ENCODE measurements at places on chromosomes 13 and 19. TPM values are rescaled to one million over a fixed set of nuclear protein-coding genes. Genes with fewer than 3 reads are reported as not detected.
A peak's percentile ranks its signal among the peaks of the same experiment; 100 is the strongest.

The NBEA gene
- total RNA-seq: 4.7 TPM

The CYP2A7 gene
- not detected for total RNA-seq

The SH2D3A gene
- total RNA-seq: not detected

The CACNA1A gene
- total RNA-seq: not detected

The LRP3 gene
- 32.0 TPM for total RNA-seq

The ZNF443 gene
- total RNA-seq: 10.8 TPM

The ADPRHL1 gene
- 2.2 TPM for total RNA-seq

The CCDC122 gene
- total RNA-seq: 2.5 TPM

The ZNF256 gene
- total RNA-seq: 11.5 TPM

The NPAS1 gene
- total RNA-seq: not detected

The SHISA7 gene
- not detected for total RNA-seq

DNA sequence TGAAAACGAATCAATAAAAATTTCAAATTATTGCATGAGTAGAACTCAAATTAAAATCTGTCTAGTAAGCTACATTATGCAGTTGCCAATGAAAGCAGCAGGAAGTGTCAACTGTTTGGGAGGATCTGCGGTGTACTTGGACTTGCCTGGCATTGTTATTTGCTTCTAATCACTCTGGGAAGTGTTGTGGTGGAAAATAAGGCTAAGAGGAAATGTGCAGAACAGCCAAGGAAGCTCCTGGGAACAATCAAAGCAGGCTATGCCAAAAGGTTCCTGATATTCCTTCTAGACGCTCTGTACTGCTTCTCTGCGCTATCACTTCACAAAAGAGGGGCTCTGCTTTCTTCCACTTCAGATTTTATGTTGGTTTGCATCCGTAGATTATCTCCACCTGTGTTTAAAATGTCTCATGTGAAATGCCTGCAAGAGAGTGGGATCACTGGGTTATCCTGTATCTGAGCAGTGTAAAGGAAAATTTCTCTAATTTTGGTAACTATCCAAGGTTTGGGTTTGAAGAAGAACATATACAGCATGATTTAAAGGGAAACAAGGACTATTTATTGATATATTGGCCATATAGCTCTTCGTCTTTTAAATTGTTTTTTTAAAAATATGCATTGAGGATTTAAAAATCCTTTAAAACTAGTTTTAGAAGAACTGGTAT lies 182.7 kb upstream of the CSNK1A1L start:
- H3K27me3 ChIP-seq: 0 out of 2 replicates have a peak, but pooled peaks cover 2% of the 10 kb centered on the region
- DNase-seq: no peak
- H3K4me3 ChIP-seq: no peak overlapping the region

GRCh38 chr19:623974-624373 lies 9.4 kb downstream of the POLRMT start:
- no peak for DNase-seq
- H3K36me3 ChIP-seq: peaks cover 32% of the 10 kb centered on the region
- H3K27ac ChIP-seq: no peak overlapping the region
- H3K4me3 ChIP-seq: no peak overlapping the region

DNA sequence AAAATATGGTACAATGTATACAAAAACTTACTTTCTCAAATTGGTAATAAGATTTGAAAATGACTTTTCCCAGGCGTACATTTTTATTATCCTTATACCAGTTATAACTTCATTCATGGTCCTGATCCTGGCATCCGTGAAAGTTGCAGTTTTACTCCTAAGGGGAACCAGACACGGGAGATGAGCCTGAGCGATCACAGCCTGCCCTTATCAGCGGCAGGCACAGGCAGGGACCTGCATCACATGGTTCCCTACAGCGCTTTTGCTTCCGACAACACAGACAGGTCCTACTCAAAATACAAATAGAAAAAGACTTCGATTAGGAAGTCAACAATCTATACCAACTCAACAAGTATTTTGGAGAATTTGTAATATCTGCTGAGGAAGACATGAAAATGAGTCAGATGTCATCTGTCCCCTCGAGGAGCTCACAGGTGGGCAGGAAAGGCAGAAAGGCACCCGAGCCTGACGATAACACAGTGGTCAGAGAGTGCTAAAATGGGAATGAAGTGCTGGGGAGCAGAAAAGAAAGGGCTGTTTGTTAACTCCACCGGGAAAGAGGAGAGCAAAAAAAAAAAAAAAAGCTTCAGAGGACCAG lies 93.4 kb downstream of the ABCC4 start:
- H3K4me1 ChIP-seq: no peaks in the 10 kb centered on the region
- no peak overlapping the region for H3K27ac ChIP-seq
- no peak for DNase-seq

DNA sequence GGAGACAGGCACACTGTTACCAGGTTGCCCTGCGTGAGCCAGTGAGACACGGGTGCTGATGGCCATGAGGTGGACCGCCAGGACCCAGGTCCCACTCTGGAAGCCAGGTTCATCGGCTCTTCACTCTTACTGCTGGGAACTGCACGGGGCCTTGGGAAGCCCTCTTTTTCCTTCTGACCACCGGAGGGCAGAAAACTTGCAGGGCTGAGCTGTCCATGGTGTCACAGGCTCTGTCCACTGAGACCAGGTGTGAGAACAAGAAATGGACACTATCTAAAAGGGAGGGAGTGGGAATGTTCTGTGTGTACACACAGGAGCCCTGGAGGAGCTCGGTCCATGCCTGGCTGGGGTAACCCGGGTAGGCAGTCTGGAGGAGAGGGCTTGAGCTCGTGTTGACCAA lies 93.4 kb downstream of the UQCRFS1 start:
- H3K27ac ChIP-seq: no peak overlapping the region
- no peak overlapping the region for H3K4me3 ChIP-seq
- 0 out of 2 replicates have a peak, but pooled peaks cover 4% of the 10 kb centered on the region for H3K27me3 ChIP-seq
- no peaks in the 10 kb centered on the region for H3K36me3 ChIP-seq

DNA sequence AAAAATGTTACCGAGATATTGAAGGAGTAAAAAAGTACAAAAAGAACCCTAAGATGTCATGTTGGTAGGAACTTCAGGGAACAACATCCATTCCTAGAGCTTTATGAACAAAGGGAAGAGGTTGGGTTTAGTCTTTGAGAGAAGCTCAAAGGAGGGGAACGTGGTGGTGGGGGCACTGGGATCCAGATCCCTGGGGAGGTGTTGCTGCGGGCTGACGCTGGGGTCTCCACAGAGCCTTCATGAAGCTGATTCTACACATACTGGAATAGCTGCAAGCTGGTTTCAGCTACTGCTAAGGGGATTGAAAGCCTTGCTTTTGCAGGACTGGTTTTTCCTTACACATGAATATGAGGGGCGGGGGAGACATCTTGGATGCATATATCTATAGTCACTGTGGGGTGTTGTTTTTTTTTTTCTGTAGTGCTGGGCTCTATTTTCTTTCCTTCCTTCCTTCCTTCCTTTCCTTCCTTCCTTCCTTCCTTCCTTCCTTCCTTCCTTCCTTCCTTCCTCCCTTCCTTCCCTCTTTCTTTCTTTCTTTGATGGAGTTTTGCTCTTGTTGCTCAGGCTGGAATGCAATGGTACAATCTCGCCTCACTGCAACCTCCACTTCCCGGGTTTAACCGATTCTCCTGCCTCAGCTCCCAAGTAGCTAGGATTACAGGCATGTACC lies 6.5 kb upstream of the MZF1 start:
- no peaks in the 10 kb centered on the region for H3K27me3 ChIP-seq
- DNase-seq: no peak
- H3K4me1 ChIP-seq: 0 out of 2 replicates have a peak, but pooled peaks cover under 1% of the 10 kb centered on the region
- H3K27ac ChIP-seq: no peak overlapping the region
- H3K4me3 ChIP-seq: no peak overlapping the region

GRCh38 chr19:56841193-56841543 lies 642 bp upstream of the PEG3 start:
- H3K4me3 ChIP-seq: peak overlapping the region; percentile 79
- H3K4me1 ChIP-seq: peaks cover 4% of the 10 kb centered on the region
- H3K36me3 ChIP-seq: peaks cover 2% of the 10 kb centered on the region
- DNase-seq: peak; percentile 72
- H3K27me3 ChIP-seq: no peaks in the 10 kb centered on the region

DNA sequence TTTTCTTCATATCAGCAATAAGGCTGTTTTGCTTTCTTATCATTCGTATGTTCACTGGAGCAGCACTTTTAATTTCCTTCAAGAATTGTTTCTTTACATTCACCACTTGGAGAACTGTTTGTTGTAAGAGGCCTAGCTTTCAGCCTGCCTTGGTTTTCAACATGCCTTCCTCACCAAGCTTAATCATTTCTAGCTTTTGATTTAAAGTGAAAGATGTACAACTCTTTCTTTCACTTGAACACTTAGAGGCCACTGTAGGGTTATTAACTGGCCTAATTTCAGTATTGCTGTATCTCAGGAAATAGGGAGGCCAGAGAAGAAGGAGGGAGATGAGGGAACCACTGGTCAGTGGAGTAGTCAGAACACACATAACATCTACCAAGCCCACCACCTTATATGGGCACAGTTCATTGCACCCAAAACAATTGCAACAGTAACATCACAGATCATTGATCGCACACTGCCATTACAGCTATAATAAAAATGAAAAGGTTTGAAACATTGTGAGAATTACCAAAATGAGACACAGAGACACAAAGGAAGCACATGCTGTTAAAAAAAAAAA lies 181.4 kb upstream of the TUBA3C start:
- no peak overlapping the region for H3K4me3 ChIP-seq
- no peaks in the 10 kb centered on the region for H3K27me3 ChIP-seq
- no peaks in the 10 kb centered on the region for H3K36me3 ChIP-seq
- no peak overlapping the region for H3K27ac ChIP-seq

DNA sequence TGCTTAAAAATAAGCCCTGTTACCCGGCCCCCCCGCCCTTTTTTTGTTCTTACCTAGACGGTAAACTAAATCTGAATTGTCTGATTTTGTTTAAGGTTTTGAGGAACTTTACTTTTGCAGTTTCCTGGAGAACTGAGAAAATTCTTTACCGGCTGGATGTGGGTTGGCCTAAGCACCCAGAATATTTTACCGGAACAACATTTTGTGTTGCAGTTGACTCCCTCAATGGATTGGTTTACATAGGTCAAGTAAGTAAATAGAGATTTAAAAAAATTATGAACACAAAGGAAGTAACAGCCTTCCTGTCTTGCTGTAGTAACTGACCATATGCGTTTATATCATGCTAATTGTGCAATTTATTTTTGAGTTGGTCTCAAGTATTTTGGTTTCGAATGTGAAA lies 785 bp downstream of the NHLRC3 start:
- peak overlapping the region; percentile 83 for H3K4me3 ChIP-seq
- H3K27me3 ChIP-seq: no peaks in the 10 kb centered on the region
- peaks cover 4% of the 10 kb centered on the region for H3K36me3 ChIP-seq

GRCh38 chr13:94595001-94595949 lies 677 bp downstream of the TGDS start:
- H3K4me3 ChIP-seq: peak overlapping the region; percentile 79
- no peaks in the 10 kb centered on the region for H3K27me3 ChIP-seq
- peak; percentile 43 for DNase-seq
- peaks cover 13% of the 10 kb centered on the region for H3K36me3 ChIP-seq

DNA sequence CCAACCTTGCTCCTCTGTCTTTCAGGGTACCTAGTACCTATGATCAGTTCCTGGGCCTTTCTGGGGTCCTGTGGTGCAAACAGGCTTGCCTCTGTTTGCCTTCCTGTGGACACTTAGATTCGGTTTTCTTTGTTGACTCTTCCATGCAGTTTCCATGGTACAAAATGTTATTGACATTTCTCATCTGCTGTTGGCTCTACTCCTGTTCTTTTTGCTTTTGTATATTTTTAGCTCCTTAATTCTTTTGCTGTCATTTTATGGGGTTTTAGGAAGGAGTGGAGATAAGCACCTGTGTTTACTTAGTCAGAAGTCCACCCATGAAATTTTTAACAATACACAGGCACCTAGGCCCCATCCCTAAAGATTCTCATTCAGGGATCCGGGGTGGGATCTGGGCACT lies 20.5 kb upstream of the CNMD start:
- no peaks in the 10 kb centered on the region for H3K27me3 ChIP-seq
- H3K27ac ChIP-seq: no peak overlapping the region
- H3K4me3 ChIP-seq: no peak overlapping the region
- H3K36me3 ChIP-seq: no peaks in the 10 kb centered on the region
- no peaks in the 10 kb centered on the region for H3K4me1 ChIP-seq

DNA sequence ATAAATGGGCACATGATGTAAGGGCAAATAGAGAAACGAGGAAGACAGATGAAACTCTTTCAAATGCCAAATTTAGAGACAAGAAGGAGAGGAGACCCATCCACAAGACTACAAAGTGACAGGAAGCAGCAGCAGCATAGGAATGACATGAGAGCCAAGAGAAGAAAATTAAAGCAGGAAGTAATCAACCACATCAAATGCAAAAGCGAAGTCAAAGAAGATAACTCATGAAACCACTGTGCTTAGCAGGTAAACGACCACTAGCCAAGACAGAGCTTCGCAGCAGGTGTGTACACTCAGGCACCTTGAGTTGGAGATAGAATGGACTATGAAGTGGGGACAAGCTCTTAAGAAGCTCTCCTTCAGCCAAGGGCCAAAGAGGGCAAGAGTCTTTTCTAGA lies 64.1 kb downstream of the KLF12 start:
- no peaks in the 10 kb centered on the region for H3K27me3 ChIP-seq
- H3K4me1 ChIP-seq: no peaks in the 10 kb centered on the region
- no peak overlapping the region for H3K4me3 ChIP-seq
- no peaks in the 10 kb centered on the region for H3K36me3 ChIP-seq

Data from SJCRH30 (cell line).